ENCODE measurements at places on chromosomes 4 and X. TPM values are rescaled to one million over a fixed set of nuclear protein-coding genes. Genes with fewer than 3 reads are reported as not detected.

Gene ZNF711
- total RNA-seq = 2.0 TPM

Gene SPATA18
- 3.5 TPM for total RNA-seq

- H3K27ac ChIP-seq = no peak overlapping the region
- DNase-seq = no peak
- H3K36me3 ChIP-seq = no peaks in the 10 kb centered on the region
- peaks cover 8% of the 10 kb centered on the region for H3K4me1 ChIP-seq
Observed at GRCh38 chr4:185127021-185127925, 15.8 kb upstream of the SLC25A4 start.

DNA sequence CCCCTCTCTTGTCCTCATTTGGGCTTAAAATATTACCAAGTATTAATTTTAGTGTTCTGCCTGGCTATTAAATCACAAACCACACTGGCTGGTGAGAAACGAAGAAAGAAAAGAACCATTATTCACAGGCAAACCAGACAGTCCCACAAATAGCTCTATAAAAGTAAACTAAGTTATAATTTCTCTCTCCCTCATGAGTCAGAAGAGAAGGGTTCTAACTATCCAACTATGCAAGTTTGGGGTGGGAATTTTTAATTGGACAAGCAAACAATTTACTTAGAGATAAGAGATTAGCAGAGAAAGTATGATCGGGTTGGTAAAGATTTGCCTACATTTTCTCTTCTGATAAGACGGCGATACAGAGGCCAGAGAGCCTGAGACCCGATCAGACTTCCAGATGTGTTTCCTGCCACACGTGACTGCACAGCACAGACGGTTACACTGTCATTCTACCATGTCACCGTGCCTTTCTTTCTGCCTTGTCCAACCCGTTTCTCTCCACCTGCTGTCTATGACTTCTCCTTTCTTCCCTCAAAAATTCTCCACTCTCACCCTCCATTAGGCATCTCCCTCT lies 52.3 kb downstream of the MEPE start:
- no peaks in the 10 kb centered on the region for H3K27me3 ChIP-seq
- no peaks in the 10 kb centered on the region for H3K4me1 ChIP-seq
- H3K27ac ChIP-seq = no peak overlapping the region
- H3K36me3 ChIP-seq = no peaks in the 10 kb centered on the region

Gene HSPA4L
- 21.5 TPM for total RNA-seq

DNA sequence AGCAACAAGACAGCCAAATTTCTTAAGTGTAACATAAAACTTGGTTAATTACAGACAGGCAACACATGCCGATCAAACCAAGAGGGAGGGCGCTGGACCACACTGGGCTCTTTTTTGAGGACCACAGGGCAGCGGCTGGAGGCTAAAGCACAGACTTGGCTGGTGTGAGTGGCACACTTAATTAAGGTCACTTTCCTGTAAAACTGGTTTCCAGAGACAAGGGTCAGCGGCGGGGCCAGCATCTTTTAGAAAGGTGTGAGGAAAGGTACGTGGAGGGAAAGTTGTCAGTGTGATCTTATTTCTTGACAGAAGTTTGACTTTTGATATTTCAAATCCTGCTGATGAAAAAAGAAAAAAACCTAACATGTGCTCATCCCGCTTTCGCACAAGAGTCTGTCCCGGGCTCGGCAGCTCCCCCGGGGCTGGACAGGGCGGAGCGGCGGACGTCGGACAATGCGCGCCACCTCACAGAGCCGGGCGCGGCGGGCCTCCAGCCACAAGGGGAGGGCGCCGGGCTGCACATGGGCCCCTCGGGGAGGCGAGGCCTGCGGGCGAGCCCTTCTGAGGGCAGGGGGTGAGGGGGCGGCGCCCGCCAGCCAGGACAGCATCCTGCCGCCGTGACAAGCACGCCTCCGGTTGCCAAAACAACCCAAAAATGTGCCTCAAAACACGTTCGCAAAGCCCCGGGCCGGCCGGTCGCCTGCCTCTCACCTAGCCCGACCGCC lies 660 bp upstream of the HSPA4L start:
- peaks cover 11% of the 10 kb centered on the region for H3K4me1 ChIP-seq
- no peaks in the 10 kb centered on the region for H3K36me3 ChIP-seq
- no peak for DNase-seq
- H3K27me3 ChIP-seq = no peaks in the 10 kb centered on the region
- H3K27ac ChIP-seq = peak overlapping the region; percentile 90
- peak overlapping the region; percentile 96 for H3K4me3 ChIP-seq

DNA sequence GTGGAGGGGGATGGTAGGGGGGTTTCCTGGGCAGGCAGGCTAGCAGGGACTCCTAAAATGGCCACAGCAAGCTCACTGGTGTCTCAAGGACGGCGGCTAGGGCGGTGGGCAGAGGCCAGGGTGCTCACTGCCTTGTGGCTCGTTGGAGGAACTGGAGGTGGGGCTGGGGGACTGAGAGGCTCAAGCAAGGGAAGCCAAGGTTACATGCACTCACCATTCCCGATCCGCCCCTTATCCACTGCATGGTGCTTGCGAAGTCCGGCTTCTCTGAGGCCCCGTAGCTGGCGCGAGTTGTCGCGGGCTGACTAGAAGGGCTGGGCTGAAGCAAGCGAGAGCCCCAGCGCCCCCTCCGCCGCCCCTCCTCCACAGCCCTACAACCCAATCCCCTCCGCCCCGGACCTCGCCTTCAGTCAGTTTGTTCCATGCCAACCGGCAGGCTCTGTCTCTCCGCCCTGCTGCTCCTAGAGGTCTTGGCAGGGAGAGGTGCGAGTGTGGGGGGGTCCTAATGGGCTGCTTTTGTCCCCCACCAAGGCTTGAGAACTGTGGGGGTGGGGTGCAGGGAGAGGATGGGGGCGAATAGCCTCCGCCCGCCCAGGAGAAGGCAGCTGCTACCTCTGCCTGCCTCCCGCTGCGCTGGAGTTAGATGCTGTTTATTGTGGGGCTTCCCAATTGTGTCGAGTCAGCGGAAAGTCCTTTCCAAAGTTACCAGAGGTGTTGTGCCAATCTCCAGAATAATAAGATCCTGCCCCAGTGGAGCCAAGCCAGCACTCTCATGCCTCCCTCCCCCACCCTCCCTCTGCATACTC lies at the start of gene ARHGEF9:
Gene ARHGEF9, minus strand, starts transcription at position 313 of the 806 bp plus-strand sequence. Its CDS starts 69 bp downstream, at position 244.
- no peak for DNase-seq
- H3K4me3 ChIP-seq = no peak within 1 kb of the TSS
- H3K4me1 ChIP-seq = no peaks in the 10 kb centered on the region
- no peaks in the 10 kb centered on the region for H3K36me3 ChIP-seq
- H3K27me3 ChIP-seq = no peaks in the 10 kb centered on the region

GRCh38 chr4:149108626-149109025 lies 666.4 kb upstream of the NR3C2 start:
- H3K4me3 ChIP-seq = no peak overlapping the region
- H3K27me3 ChIP-seq = no peaks in the 10 kb centered on the region
- H3K4me1 ChIP-seq = no peaks in the 10 kb centered on the region
- H3K27ac ChIP-seq = no peak overlapping the region
- DNase-seq = no peak
- no peaks in the 10 kb centered on the region for H3K36me3 ChIP-seq

Gene DDIT4L
- 0.08 TPM for total RNA-seq
